ENCODE measurements at places on chromosomes 6 and 20.

DNA sequence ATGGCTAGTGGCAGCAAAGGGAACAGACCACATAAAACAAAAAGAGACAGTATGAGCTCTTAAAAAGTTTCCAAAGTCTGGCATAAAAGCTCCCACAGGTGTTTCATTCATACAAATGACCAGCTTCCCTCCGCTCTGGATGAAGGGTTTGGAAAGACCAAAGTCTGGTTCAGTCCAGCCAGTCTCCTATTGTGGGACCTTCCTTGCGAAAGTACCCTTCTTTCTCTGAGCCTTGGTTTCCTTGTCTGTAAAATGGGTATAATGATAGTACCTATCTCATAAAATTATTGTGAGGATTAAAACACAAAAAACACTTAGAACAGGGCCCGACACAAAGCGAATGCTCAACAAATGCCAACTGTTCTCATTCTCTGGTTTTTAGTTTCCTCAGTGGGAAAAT, 77.2 kb downstream of the UNC5CL start:
- DNase-seq, result no peak

DNA sequence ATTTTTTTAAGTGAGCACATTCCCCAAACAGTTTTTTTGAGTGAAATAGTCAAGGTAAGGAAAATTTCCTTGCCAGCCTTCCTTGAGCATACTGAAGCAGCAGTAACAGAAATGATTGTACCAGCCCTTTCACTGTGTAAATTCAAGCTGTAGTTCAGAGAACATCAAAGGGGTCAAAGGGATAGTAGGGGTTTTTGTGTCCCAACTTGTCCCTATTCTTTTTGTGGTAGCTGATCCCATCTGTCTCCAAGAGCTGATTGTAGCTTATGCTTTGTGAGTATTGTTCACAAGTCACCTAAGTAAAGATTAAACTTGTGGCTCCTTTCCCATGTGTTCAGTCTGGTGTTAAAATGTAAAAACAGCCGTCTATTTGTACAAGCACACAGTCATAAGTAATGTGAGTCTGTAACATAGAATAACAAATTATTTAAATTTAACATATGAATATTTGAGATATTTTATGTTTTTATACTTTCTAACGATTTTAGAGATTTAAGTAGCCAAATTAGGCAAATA, 185.0 kb downstream of the CENPW start:
- no peak for DNase-seq

- DNase-seq, result no peak
These were observed 141.5 kb upstream of the PDE10A start for GRCh38 chr6:165804331-165805066.

DNA sequence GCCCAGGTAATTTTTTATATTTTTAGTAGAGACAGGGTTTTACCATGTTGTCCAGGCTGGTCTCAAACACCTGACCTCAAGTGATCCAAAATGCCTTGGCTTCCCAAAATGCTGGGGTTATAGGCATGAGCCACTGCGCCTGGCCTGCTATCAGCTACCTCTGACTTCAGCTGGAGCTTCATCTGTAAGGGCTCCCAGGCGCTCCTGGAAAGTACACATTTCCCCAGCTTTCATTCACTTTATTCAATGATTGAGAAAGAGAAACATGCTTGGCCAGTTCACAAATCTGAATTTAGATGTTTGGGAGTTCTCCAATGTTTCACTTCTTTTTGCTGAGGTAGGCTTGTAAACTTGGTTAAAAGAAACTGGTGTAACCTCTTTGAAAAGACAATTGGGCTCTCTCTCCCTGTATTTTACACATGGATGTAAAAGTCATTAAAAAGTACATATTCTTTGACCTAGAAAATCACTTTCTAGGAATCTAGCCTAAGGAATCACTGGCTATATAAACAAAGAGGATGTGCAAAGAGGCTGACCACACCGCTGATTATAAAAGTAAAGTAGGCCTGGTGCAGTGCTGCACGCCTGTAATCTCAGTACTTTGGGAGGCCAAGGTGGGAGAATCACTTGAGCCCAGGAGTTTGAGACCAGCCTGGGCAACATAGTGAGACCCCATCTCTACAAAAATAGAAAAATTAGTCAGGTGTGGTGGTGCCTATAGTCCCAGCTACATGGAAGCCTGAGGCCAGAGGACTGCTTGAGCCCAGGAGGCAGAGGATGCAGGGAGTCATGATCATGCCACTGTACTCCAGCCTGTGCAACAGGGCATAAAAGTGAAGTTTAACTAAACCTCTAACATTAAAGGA, 128.9 kb downstream of the BACH2 start:
- DNase-seq, result no peak

GRCh38 chr20:7693761-7694160, 246.5 kb downstream of the HAO1 start:
- DNase-seq, result no peak

DNA sequence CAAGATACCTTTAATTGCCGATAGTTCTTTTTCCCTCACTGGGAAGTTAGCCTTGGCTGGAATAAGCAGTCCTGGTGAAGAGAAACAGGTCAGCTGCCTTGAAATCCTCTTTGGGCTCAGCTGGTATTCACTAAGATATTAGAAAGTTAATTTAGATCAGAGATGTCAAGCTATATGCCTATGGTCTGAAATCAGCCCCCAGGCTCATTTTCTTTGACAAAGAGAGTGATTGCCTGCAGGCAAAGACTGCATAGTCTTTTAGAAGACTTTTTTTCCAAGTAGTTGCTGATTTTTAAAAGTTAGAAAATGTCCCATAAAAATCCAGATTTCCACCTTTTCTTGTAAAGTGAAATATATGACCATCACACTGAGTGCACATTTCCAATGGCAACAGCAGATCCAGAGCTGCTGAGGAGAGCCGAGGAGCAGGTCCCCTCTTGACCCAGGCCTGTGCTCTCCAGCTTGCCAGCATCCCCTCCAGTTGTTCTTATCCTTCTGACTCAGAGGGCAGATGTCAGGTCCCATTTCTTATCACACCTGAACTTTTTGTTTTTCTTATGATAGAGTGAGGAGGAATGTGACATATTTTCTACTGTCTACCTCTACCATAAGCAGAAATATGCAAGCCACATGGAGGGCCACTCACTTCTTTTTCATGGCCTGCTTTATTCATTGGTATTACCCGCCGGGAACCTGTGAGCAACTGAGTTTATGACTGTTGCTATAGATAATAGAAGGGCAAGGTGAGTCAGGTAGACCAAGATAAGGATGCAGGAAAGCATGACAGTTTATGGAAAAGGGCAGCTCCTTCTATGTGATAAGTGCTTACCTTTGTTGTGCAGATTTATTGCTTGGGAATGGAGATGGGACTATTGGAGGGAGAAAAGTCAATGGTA, 17.6 kb upstream of the L3MBTL3 start:
- DNase-seq, result no peak

- no peak for DNase-seq
These were observed 87.8 kb downstream of the L3MBTL3 start for GRCh38 chr6:130105996-130106704.

GRCh38 chr20:57188056-57188455, 78.4 kb downstream of the BMP7 start:
- no peak for DNase-seq

DNA sequence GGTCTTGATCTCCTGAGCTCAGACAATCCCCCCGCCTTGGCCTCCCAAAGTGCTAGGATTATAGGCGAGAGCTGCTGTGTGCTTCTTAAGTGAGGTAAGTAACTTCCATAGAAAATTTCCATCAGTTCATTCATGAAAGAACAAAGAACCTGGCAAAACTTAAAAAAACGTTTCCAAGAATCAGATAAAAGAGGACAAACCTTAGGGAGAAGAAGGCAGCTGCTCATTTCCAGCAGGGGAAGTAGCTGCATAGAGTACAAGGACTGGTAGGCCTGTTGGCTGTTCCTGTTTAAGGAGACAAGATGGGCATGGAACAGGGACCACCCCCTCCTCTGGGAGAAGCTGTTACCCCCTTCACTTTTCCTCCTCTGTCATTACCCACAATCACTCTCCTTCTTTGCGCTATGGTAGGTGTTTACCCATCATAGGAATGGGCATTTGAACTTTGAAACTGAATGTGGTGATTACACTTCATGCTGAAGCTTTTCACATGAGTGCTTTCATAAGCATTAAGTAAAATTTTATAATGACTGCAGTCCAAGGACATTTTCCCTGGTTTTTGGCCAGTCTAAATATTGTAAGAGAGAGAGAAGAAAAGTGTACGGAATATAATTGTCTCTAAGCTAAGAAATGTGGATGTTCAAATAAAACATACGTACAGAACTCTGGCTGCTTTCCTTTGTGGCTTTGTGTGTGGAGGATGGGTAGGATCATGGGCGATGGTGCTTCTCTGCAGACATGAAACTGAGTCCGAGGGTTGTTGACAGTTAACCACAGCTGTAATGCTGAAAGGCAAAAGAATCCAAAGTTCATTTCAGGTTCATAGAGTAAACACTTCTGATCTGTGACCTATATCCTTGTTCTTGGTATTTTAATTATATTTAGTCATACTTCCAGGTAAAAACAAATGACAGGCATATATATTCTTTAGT, 56.4 kb downstream of the CCN2 start:
- no peak for DNase-seq

- no peak for DNase-seq
These were observed 159.8 kb upstream of the FERMT1 start for GRCh38 chr20:6282642-6283041.

GRCh38 chr20:42701948-42702347, 487.8 kb downstream of the PTPRT start:
- DNase-seq, result no peak

DNA sequence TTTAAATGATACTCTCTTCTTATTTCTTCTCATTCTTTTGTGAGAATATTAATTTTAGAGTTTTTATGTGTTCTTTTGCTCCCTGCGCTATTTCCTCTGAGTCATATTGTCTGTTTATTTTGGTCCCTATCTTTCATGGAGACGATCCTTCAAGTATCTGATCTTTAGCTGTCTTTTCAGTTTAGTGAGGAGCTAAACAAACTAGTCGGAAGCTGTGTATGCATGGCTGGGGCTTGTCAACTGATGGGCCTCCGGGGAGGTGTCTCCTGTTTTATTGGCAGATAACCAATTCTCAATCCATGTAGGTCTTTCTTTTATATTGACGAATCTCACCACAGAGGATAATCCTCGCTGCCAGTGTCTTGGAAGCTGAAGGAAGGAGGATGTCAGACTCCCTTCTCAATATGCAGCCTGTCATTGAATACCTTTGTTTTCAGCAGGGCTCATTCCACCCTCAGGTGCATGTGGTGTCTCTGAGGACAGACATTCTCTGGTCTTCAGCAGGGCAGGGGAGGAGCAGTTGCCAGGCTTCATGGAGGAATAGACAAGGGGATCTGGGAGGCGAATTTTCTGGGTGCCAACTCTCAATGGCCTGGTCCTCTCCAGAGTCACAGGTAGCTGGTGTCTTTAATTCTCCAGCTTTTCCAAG, 64.9 kb downstream of the RNF182 start:
- no peak for DNase-seq

GRCh38 chr6:47700053-47700452, 1.7 kb downstream of the ADGRF4 start:
- no peak for DNase-seq

- DNase-seq, result no peak
These were observed 164.4 kb downstream of the SIM1 start for GRCh38 chr6:100300221-100300736.

DNA sequence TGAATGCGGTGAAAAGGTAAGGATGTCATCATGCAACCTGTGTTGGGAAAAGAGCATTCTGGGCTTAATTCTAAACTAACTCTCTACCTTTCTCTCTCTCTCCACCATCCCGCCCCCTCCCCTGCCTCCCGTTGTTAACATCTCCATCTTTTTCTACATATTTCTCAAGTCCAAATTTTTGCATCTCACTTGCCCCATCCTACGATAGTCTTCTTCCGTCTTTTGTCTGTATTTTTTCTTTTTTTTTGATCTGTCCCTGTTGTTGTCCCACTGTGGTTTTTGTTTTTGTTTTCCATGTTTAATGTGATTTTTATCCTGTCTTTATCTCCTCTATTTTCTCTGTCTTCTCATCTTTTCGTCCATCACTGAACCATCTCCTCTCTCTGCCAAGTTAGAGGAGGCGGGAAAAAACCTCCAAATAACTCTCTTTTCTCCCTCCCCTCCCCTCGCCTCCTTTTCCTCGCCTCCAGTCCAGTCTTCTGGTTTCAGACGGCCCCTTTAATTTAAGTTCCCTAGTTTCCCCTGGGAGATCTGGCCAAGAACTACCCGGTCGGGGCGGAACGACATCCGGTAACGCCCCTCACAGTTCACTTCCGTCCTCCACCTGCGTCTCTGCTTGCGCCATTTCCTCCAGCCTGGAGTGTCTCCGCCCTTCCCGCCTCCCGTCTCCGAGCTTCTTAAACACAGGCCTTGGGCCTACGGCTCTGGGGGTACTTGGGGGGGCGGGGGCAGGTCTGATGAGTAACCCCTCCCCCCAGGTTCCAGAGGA, at the start of gene NFKBIL1:
NFKBIL1 (plus strand) TSS at position 651 of the 769 bp plus-strand sequence; CDS start at position 738, 87 bp downstream.
- DNase-seq, result peak; percentile 89

DNA sequence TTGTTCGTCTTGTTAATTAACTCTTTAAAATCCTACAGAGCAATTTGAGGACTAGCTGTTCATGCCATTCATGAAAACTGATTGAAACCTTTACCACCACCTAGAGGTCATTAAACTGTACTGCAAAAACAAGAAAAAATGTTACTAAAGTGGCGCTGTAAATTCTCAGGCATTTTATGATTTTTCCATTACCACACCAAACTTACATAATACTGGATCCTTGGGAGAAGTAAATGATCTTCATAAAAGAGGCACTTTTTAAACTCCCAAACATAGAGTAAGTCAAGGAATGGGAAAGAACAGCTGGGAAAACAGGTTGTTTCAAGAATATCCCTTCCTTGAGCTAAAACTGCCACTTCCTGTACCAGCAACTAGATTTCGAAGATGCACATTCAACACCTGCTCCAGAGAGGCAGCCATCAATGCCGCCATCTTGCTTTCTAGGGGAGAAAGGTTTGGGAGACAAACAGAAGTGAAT, 54.3 kb downstream of the MYLIP start:
- DNase-seq, result peak; percentile 41

DNA sequence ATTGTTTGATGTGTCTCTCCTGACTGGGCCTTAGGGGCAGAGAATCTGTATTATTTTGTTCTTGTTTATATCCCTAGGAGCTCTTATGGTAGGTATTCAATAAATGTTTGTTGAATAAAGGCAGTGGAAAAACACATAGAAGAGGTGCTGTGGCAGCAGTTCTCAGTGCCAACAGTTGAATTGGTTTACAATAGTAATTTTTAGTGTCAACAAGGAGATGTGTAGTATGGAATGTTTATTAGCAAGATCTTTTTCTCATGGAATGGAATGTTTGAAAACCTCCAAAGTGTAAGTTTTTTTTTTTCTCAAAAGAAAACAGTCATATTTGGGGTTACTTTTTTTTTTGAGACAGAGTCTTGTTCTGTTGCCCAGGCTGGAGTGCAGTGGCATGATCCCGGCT, 28.0 kb downstream of the ASXL1 start:
- no peak for DNase-seq
